ENCODE measurements at places on chromosomes 6 and 20.

GRCh38 chr6:11197175-11197536, 35.3 kb downstream of the NEDD9 start:
- no peak for DNase-seq

DNA sequence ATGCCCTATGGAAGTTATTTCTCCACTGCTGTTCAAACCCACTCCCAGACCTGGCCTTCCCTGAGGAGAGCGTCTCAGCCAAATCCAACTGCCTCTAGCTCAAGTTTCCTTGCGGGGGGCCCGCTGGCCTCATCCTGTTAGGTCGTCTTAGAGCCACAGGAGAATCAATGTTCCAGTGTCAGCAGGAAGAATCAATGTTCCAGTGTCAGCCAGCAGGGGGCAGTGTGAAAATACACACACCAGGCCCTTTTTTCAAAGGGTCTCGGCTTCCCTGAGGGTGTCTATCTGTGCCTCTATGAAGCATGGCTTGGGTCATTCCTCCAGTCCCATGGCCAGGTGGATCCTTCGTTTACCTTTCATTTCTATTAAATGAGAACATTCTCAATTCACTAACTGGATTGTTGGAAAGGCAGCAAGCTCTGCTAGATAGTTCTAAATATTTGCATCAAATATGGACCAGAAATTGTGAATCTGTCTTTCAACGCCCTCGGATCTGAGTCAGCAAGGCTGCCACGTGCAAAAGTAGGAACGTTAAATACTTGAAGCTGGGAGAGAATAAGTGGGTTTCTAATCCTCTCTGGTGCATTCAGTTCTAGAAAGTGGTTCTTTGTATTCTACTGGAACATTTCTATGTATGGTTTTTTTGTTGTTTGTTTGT, 19.2 kb downstream of the PRND start:
- DNase-seq: peak; percentile 25

- no peak for DNase-seq
Observed at GRCh38 chr20:21167261-21167660, 41.4 kb downstream of the KIZ start.

- DNase-seq: no peak
Observed at GRCh38 chr6:934686-935085, 241.7 kb upstream of the EXOC2 start.

- no peak for DNase-seq
Observed at GRCh38 chr6:136188486-136188885, 61.6 kb downstream of the MTFR2 start.

DNA sequence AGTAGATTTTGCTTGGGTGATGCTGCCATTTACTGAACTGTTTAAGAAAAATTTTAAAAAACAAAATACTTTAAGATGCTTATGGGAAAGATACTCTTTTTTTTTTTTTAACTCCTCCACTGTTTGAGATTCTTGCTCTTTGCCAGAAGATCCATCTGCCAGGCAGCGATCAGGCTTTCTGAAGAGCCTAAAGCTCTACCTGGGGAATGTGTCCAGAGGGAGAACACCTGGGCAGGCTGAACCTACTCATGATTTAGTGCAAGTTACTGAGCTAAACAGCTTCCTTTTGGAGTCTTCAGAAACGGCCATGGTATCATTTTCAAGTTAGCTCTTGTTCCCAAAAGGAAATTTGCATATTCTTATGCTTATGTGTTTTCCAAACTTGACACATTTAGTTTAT, 23.5 kb upstream of the MLIP start:
- DNase-seq: no peak

- no peak for DNase-seq
Observed at GRCh38 chr20:12416281-12416680, 498.6 kb downstream of the BTBD3 start.

- no peak for DNase-seq
Observed at GRCh38 chr6:99002831-99003230, 55.1 kb upstream of the FBXL4 start.

GRCh38 chr6:109466212-109466923, 10.8 kb upstream of the MICAL1 start:
- no peak for DNase-seq
